NCI-H774 (cell line): ENCODE measurements at places on chromosomes 6 and 20.

- DNase-seq: no peak
Measured at GRCh38 chr20:19408971-19409370, 196.5 kb downstream of the SLC24A3 start.

- DNase-seq: no peak
Measured at GRCh38 chr6:168007592-168008338, 10.3 kb downstream of the KIF25 start.

DNA sequence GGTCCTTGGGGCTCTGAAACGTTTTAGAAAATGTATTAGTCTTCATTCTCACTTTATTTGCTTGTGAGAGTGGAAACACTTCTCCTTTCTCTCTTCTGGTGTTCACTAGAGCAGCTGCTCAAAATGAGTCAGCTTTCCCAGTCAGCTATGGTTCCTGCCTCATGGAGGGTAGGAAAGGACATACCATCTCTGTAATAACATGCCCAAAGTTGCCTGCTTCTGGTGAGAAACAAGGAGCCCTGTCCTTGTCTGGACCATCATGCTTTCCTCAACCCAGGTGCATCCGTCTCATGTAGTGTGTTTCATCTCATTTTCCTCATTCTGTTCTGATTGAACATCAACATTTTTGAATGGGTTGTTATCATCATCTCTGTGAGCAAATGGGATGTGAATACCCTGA, 17.1 kb upstream of the TINAG start:
- no peak for DNase-seq

- peak; percentile 56 for DNase-seq
Measured at GRCh38 chr20:46757754-46758678, 48.6 kb downstream of the SLC2A10 start.

DNA sequence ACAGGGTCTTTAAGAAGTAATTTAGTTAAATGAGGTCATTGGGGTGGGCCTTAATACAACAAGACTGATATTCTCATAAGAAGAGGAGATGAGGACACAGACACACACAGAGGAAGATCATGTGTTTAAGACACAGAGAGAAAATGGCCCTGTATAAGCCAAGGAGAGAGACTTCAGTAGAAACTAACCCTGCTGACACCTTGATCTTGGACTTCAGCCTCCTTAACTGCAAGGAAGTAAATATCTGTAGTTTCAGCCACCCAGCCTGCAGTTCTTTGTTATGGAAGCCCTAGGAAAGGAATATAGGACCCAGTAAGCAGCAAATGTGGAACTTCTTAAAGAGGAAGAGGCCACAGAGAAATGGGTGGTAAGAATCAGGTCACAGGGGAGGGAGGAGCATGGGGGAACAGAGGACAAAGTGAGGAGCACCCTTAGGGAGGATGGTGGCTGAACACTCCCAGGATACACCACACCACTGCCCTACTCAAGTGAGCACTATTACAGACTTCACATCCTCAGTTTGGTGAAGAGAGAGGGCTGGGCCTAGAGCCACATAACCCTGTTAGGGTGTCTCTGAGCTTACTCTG, 762 bp downstream of the SIRPB1 start:
- DNase-seq: no peak

DNA sequence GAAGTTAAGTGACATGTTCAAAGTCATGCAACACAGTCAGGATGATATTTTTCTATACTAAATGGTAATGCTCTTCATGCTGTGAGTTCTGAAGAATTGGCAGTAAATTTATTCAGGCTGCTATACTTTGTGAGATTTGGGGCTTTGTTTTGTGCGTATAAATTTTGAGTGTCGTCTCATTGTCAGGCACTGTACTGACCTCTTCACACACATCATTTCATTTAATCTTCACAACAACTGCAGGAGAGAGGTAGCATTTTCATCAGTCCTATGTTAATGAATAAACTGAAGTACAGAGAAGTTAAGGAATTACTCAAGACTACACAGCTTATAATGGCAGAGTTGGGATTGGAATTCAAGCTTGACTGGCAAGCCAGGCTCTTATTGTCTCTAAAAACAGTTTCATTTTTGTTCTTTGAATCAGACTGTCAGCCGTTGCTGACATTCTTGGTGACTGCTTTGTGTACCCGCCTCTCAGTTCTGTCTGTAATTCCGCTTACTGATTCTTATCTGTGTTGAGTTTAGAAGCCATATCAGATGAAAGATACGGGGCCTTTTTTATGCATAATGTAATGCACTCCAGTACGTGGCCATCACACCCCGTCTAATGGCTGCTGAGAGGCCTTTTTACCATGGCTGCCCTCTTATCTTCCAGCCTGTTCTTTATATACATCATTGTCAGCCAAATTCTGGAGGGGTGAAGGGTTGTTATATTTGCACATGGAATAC, 274.9 kb downstream of the UTRN start:
- no peak for DNase-seq
